ENCODE measurements at places on chromosomes 5 and 9.

GRCh38 chr5:89168766-89169165 is 285.8 kb upstream of the MEF2C start:
- no peak for DNase-seq

GRCh38 chr9:75161116-75161857 is 73.0 kb downstream of the OSTF1 start:
- no peak for DNase-seq

DNA sequence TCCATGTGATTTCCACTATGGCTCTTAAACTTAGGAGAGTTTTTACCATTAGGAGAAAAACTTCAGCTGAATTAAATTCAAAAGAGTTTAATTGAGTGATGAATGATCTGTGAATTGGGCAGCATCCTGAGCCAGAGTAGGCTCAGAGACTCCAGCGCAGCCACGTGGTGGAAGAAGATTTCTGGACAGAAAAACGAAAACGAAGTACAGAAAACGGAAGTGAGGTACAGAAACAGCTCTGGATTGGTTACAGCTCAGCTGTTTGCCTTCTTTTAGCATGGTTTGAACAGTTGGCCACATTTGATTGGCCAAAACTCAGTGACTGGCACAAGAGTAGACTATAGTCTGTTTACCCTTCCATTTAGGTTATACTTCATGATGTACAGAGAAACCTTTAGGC is 69.2 kb upstream of the PLPP1 start:
- no peak for DNase-seq

GRCh38 chr5:17436350-17436749 is 61.7 kb upstream of the TAF11L2 start:
- peak; percentile 62 for DNase-seq

- DNase-seq, result no peak
These were observed 3.6 kb downstream of the ZFP2 start for GRCh38 chr5:178899289-178899688.

DNA sequence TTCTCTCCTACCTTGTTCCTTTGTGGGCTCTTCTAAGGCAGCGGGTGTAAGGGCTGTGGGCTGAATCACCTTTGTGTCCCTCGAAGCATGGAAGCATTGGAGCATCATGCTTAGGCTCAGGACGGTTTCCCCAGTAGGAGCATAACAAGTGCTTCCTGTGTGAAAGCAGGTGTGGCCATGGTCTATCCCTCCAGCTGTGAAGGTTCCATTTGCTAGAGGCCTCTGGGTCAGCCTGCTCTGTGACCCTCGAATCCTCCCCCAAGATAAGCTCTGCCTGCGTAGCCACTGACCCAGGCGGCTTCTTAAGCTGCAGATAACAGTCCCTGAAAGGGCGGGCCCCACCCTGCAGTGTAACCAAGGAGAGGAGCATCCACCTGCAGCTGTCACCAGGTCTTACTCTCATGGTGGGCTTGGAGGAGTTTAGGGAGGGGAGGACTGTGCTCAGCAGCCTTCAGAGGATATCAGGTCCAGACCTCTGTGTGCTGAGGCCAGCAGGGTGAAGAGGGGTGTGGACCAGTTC is 8.4 kb upstream of the NDST1 start:
- no peak for DNase-seq

- DNase-seq, result no peak
These were observed 47.1 kb upstream of the AKNA start for GRCh38 chr9:114434878-114435311.

GRCh38 chr9:28317745-28318144 is 744.5 kb upstream of the C9orf72 start:
- DNase-seq, result no peak

- no peak for DNase-seq
These were observed 117.5 kb upstream of the BOD1 start for GRCh38 chr5:173733831-173734501.

GRCh38 chr5:90307322-90307721 is 102.2 kb downstream of the CETN3 start:
- DNase-seq, result no peak

GRCh38 chr9:69223605-69224004 is 49.5 kb downstream of the TJP2 start:
- no peak for DNase-seq

DNA sequence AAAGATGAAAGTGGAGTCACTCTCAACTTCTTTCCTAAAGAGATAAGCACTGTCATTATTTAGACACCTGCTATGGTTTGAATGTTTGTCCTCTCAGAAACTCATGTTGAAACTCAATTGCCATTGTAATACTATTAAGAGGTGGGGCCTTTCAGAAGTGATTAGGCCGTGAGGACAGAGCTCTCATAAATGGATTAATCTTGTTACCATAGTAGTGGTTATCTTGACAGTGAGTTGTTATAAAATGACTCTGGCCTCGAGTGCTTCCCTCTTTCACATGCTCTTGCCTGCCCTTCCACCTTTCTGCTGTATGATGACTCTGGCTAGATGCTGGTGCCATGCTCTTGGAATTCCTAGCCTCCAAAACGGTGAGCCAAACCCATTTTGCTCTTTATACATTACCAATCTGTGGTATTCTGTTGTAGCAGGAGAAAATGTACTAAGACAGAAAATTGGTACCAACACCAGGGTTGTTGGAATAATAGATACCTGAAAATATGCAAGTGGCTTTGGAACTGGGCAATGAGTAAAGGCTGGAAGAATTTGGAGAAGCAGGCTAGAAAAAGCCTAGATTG is 38.0 kb downstream of the GDA start:
- DNase-seq, result no peak

- no peak for DNase-seq
These were observed 217.1 kb downstream of the EBF1 start for GRCh38 chr5:158882660-158883059.

DNA sequence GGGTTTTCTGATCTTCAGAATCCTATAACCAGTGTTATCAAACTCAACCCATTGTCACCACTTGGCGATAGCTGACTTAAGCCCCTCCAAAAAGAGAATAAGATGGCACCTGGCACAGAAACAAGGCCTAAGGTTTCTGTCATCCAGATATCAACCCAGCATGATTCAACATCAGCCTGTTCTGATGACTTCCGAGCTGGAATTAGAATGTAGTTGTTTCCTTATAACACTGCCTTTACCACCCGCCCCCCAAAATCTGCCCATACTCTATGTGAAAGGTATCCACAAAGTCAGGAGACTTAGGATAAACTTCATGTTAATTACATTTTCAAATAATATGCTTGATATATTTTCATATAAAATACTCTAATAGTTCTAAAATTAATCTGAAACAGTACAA is 5.2 kb downstream of the KLF9 start:
- DNase-seq, result no peak

GRCh38 chr9:136050701-136051452 is 44.2 kb downstream of the NACC2 start:
- DNase-seq, result no peak

- DNase-seq, result no peak
These were observed 34.5 kb upstream of the MED10 start for GRCh38 chr5:6412811-6413210.

- DNase-seq, result peak; percentile 73
These were observed 35.1 kb downstream of the BASP1 start for GRCh38 chr5:17252543-17252942.

DNA sequence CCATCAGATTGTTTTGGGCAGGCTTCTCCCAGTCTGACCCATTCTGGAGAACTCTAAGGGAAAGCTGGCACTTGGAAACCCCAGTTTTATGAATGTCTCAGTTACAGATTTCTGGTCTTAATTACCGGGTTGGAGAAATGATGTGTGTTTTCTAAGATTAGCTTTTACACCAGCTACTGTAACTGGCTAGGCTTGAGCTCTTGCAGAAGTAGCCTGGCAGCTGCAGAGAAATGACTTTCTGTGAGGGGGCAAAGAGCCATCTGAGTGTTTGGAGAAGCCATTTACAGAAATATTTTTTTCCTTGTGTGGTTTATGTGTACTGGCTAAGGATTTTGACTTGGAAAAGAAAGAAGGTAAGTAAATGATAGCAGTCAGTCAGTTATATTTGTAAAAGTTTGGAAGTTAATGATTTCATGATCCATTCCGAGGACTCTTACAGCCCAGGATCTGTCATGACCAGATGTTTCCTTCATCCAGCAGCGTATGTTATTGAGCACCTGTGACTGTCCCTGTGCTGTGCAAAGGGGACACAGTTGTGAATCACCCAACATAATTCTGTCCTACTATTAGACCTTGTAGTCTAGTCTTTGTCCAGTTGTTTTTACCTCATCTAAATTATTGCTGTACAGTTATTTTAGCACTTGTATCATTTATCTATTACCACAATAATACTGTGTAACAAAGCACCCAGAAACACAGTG is 53.7 kb upstream of the GDNF start:
- no peak for DNase-seq

- DNase-seq, result no peak
These were observed 9.9 kb upstream of the GRHPR start for GRCh38 chr9:37412431-37413151.

- DNase-seq, result no peak
These were observed 152.9 kb downstream of the FRMD3 start for GRCh38 chr9:83385317-83385716.

DNA sequence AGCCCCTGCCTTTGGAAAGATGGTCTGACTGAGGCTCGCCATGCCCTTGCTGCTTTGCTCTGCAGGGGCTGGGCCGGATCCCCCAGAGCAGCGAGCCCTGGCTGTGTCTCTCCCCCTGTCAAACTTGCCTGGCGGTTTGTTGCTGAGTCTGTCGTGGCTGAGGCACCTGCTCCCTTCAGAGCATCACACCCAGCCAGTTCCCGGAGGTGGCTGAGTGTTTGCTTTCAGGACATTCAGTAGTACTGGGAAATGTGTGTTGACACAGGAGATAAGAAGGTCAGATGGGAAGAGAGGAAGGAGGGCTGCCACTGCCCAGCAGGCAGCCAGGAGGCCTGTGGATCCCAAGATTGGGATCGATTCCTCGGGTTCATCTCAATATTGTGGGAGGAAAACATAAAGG is 62.9 kb downstream of the GADD45G start:
- no peak for DNase-seq

DNA sequence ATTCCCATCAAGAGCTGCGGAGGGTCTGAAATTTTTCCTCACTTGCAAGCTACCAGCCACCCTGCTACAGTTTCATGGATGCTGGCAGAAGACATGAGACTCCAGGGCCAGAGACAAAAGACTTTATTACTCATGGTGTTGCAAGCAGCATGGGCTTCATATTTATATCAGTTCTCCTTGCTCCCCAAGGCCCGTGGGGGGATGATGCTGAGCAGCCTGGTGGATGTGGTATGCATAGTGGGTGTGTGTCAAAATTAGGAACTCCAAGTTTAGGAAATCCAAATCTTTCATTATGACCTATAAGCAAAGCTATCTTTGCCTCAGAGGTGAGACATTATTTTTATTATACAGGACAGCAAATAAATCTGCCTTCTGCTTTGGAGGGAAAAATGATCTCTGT is 105.7 kb upstream of the ALDH1B1 start:
- DNase-seq, result no peak

GRCh38 chr5:107219993-107220392 is 450.7 kb downstream of the EFNA5 start:
- DNase-seq, result no peak

GRCh38 chr5:153700940-153701339 is 210.5 kb downstream of the GRIA1 start:
- DNase-seq, result no peak

- no peak for DNase-seq
These were observed 249.8 kb upstream of the ZNF608 start for GRCh38 chr5:124996023-124996763.

DNA sequence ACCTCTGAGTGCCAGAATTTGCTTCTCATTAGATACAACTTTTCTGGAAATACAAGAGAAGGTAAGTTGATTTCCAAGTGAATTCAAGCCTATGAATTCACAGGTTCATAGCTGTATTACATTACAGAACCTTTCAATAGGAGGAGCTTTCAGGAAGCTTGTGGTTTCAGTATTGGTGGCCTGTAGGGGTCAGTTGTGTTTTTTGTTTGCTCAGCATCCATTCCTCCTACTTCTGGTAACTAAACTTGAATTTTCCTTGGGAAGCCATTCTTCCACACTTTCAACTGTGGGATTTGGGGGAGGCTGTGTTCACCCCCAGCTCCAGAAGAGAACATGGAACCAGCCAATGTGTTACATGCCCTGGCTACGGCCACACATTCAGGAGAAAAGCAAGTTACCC is 5.6 kb upstream of the CYSTM1 start:
- no peak for DNase-seq

- no peak for DNase-seq
These were observed 1074.2 kb upstream of the WWC1 start for GRCh38 chr5:167217097-167217743.

GRCh38 chr5:87784879-87785495 is 372.3 kb upstream of the CCNH start:
- DNase-seq, result no peak

GRCh38 chr9:13274886-13275641 is 4.4 kb downstream of the MPDZ start:
- no peak for DNase-seq

DNA sequence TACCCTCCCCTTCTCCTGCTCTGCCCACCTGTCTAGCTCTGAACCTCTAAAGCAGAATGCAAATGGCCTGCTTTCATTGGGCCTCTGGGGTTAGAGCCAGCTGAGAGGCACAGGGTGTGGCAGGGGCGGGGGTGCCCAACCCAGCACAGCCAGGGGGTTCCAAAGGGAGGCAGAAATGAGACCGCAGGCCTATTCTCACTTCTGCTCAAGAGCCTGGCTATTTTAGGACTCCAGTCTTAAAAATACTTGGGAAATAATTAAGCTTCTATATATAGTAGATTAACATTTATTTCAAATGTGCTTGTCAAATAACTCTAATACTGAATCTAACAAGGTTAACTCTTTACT is 5.7 kb downstream of the QSOX2 start:
- no peak for DNase-seq

GRCh38 chr5:38339446-38339845 is 81.1 kb downstream of the EGFLAM start:
- DNase-seq, result no peak

GRCh38 chr9:123174887-123175518 is 93.4 kb downstream of the STRBP start:
- DNase-seq, result no peak

DNA sequence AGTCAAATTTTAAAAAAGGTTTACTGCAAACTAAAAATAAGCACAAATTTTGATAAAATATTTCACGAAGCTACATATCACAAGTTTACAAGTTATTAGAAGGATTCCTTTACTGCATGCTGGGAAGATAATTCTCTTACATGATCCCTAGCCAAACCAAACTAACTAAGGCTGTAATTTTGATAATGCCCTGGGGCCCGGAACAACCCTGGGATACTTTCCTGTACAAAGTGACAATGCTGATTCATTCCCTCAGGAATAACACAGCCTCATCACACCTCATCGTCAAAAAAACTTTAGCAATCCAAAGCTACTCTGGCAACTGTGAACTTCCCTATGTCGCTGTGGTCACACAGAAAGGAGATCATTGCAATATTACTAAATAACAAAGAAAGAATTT is 402.9 kb downstream of the RAB3C start:
- no peak for DNase-seq

GRCh38 chr5:75546830-75547229 is 35.1 kb downstream of the POLK start:
- DNase-seq, result no peak

GRCh38 chr5:89268460-89268859 is 385.5 kb upstream of the MEF2C start:
- peak; percentile 36 for DNase-seq

GRCh38 chr5:61669531-61669930 is 337.5 kb downstream of the ZSWIM6 start:
- DNase-seq, result no peak

Measured in CD14-positive monocyte (primary cell).